Posterior vena cava (tissue), 2 donors: ENCODE measurements at places on chromosomes 1 and 21. TPM values are rescaled to one million over a fixed set of nuclear protein-coding genes. Genes with fewer than 3 reads are reported as not detected.

NBPF6 gene
- not detected for total RNA-seq

DNA sequence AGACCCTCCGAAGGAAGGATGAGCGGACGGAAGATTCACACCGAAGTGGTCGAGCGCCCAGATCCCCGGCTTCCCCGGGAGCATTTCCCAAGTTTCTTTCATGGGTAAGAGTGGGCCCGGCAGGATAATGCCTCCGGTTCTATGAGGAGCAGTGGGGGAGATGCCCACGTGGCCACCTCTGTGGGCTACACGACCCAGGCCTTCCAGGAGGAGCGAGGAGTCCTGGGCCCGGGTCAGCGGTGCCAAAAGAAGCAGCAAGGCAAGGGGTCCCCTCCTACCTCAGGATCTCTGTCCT is 7.9 kb upstream of the NBPF11 start:
- no peak for DNase-seq

DNA sequence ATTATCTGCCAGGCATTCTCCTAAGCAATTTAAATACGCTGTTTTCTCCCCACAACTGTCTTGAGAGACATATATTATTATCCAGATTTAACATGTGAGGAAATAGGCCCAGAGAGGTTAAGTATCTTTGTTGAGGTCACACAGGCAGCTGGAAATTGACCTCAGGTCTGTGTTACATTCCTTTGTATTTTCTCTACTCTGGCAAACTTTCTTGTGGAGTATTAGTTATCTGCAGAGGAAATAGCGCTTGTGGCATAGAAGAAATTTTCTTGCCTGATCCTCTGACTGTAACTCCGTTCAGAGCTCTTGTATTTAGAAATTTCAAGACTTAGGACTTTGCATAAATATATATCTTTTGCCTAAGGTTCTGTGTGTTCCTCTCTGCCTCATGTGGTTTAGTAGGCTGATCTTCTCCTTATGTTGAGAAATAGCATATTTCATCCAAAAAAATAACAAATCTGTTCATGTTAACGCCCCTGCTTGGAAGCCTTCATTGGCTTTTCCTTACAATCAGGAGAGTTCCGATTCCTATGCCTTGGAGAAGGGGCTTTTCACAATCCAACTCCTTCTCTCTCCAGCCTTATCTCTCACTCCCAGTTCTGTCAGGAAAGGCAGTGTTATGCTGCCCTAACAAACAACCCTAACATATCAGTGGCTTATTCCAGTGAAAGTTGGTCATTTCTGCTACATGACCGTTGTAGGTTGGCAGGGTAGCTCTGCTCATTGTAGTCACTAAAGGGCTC is 2.5 kb upstream of the JUN start:
- DNase-seq: no peak

MYBPHL gene
- not detected for total RNA-seq

CCDC24 gene
- 2.5 TPM for total RNA-seq

DNA sequence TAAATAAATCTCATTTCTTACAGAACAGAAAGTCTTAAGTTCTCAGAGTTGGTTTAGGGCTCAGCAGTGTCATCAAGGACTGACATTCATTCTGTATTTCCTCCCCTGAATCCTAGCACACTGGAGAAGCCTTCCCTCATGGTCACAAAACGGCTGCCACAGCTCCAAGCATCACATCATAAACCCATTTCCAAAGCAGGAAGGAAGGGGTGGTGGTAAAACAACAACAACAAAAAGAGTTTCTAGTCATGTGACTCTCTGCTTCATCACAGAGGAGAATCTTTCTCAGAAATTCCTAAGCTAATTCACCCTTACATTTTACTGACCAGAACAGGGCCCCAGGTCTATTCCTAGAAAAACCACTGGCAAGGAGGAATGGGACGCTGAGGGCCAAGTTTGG is 210.3 kb downstream of the KAZN start:
- DNase-seq: no peak

DNA sequence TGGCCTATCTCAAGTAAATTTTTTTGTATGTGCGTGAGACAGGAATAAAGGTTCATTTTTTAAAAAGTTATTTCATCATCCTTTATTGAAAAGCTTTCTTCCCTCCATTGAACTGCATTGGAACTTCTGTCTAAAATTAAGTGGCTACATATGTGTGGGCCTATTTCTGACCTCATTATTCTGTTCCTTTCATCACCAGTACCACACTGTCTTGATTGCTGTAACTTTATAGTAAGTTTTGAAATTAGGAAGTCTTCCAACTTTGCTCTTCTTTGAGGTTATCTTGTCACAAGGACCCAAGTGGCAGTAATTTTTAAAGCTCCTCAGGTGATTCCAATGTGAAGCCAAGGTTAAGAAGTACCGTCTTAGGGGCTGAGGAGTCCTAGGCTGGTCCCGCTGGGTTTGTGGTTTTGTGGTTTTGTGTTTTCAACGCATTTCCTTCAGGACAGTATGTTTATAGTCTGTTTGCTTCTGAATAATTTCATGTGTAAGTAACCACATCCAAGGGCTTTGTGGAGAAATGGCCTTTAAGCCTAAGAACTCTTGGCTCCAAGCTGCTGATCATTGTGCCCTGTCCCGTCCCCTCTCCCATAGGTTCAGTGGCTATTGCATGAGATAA is 12.4 kb upstream of the SCAF4 start:
- DNase-seq: no peak

DNA sequence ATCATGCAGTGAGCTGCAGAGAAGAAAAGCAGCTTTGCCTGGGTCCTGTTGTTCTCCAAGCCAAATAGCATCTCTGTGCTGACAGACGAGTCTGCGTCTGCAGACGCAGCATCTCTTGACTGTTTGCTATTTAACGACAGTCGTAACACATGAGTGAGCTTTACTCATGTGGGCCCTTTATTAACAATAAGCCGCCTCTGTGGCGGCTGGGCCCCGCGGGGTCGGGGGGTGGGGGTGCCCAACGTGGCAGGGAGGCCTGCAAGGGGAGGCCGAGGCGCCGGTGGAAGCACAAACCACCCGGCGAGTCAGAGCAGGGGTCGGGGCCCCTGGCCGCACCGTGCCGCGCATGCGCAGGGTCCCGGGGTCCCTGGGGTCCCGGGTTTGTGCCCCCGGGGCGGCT is 435.1 kb downstream of the KIF26B start:
- DNase-seq: peak; percentile 30

KRTAP21-2 gene
- not detected for total RNA-seq
